ENCODE measurements at places on chromosomes 5 and 9.

GRCh38 chr5:123530728-123531127, 18.8 kb downstream of the CSNK1G3 start:
- DNase-seq = no peak

DNA sequence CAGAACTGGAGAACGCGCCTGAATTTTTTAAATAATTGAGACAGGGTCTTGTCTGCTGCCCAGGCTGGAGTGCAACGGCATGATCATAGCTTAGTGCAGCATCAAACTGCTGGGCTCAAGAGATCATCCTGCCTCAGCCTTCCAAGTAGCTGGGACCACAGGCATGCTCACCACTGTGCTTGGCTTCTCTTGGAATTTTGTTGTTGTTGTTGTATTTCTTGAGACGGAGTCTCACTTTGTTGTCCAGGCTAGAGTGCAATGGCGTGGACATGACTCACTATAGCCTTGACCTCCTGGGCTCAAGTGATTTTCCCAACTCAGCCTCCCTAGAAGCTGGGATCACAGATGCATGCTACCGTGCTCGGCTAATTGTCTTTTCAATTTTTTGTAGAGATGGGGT, 58.4 kb upstream of the DAB2IP start:
- DNase-seq = no peak

DNA sequence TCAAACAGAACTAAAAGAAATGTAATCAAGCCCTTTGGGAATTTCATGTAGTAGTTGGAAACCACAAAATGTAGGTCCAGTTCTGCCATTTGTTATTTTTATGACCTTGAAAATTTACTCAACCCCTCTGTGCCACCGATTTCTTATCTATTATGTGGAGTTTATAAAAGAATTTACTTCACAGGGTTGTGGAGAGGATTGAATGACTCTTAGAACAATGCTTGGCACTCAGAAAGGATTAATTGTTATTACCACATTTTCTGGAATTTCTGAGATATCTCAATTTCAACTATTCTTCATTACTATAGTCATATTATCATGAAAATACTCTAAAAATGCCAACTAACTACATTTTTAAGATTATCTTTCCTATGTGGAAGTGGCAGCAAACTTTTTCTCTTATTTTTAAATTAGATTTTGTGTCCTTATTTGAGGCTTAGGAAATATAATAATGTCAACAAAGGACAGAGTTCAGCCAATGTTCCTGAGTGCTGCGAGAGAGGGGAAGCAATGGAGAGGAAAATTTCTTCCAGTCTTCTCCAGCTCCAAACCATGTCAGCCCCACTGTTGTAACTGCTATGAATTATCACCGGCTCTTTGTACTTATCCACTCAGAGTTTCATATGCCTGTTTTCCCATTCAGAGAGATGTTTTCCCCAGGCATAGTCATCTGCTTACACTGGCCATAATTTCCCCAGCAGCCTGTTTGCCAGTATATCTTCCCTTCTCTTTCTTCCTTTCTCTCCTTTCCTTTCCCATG, 525.6 kb downstream of the SPATA31D1 start:
- DNase-seq = no peak

- no peak for DNase-seq
Measured at GRCh38 chr5:150144246-150144801, 11.3 kb downstream of the PDGFRB start.

DNA sequence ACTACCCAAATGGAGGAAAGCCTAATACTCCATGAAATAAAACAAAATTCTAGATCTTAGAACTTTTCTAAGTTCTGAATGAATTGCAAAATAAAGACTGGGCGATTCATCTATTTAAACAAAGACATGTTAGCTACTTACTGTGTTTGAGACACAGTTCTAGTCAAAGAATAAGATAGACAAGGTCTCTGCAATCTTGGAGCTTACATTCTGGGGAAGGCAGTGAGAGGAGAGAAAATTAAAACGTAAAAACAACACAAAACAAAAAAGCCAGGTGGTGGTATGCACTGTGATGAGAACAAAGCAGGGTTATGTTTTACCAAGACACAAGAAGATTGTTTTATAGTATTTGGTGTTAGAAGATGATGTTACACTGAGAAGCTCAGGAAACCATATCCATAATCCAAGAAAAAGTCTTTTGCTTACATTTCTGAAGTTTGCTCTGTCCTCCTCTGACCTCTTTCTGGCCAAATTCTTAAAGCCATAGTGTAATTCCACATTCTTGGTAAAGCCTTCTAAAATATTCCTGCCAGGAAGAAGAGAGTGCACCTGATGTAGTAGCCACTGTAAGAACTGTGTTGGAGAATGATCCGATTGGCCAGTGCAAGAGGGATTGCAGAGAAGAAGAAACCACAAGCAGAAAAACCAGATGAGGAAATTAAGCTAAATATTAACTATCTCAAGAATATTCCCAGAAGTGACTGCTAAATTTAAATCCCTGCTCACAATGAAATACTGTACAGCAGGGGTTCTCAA, 218.4 kb downstream of the PCSK1 start:
- no peak for DNase-seq

GRCh38 chr9:131395157-131396098, 1.5 kb downstream of the PRRC2B start:
- peak; percentile 91 for DNase-seq

GRCh38 chr9:126417043-126417442, 90.4 kb downstream of the MVB12B start:
- no peak for DNase-seq

DNA sequence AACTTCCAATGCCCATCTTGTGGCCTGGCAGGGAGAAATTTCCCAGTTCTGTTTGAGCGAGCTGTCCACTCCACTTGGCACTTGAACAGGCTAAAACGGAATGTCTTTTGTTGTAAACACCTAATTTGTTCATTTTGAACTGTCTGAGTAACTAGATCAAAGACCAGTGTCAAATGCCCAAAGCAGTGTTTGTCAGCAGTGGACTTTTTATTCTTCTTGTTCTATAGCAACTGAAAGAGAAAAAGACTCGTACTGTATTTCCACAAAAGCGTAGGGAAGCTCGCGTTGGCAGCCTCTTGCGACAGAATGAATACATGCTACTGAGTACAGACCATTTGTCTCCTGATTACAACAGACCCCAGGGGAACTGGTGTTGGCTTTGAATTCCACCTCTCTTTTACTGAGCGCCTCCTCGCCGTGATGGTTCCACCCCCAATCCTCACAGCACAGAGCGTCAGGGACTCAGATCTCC, 601.8 kb upstream of the ZNF608 start:
- DNase-seq = no peak

DNA sequence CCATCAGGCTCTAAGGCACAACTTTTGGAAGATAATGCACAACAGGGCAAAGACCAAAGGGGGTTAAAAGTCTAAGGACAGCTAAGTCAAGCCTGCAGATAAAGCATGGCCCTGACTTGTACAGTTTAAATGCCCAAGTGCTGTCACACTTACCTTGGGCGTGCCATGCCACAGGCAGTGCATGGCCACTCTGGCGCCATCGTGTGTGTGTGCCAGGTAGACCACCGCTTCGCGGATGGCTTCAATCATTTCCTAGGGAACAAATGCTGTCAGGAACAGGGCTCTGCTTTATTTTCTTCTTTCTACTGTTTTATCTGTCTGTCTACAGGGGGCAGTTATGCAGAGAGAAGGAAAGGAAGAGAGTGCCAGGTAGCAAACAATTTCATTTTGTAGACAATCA, 19.3 kb downstream of the PUM3 start:
- DNase-seq = no peak

- DNase-seq = no peak
Measured at GRCh38 chr5:150059623-150060022, 26.7 kb downstream of the CSF1R start.

- DNase-seq = no peak
Measured at GRCh38 chr9:104826911-104827310, 63.0 kb downstream of the NIPSNAP3B start.

DNA sequence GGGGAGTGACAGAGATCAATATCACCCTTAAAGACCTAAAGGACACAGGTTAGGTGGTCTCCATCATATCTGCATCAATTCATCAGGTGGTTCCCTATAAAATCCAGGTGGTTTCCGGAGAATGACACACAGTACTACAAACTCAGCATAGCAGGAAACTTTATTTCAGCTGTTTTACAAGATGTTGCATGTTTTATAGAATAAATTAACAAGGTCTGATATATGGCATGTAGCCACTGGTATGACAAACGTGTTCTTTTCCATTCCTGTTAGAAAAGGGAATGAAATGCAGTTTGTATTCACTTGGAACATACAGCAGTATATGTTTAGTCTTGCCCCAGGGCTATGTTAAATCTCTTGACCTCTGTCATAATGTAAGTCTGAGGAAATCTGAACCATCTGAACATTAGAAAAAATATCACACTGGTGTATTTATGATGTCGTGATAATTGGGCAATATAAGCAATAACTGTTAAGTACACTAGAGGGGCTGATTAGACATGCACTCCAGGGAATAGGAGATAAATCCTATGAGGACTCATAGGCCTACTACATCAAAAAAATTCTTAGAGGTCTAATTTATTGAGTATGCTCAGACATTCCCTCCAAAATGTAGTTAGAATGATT, 42.2 kb upstream of the TNFSF8 start:
- no peak for DNase-seq

GRCh38 chr9:114016101-114016500, 62.0 kb downstream of the AMBP start:
- DNase-seq = no peak

GRCh38 chr9:104416470-104416869, 87.6 kb upstream of the OR13F1 start:
- no peak for DNase-seq

DNA sequence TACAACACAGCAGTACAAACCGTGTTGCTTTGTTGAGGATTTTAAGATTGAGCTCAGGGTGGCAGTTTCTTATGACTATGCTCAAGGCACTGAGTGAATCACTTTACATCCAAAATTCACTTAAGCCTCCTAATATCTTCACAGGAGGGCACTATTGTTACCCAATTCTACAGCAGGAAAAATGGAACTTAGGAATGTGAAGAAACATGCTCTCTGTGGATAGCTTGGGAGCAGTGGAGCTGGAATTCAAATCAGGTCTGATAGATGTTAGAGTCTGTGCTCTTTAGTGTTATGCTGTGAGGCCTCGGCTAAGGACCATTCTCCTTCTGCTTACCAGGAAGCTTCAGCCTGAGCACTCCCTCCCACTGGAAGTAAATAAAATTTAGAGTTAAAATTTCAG, 18.7 kb upstream of the HMHB1 start:
- DNase-seq = no peak

DNA sequence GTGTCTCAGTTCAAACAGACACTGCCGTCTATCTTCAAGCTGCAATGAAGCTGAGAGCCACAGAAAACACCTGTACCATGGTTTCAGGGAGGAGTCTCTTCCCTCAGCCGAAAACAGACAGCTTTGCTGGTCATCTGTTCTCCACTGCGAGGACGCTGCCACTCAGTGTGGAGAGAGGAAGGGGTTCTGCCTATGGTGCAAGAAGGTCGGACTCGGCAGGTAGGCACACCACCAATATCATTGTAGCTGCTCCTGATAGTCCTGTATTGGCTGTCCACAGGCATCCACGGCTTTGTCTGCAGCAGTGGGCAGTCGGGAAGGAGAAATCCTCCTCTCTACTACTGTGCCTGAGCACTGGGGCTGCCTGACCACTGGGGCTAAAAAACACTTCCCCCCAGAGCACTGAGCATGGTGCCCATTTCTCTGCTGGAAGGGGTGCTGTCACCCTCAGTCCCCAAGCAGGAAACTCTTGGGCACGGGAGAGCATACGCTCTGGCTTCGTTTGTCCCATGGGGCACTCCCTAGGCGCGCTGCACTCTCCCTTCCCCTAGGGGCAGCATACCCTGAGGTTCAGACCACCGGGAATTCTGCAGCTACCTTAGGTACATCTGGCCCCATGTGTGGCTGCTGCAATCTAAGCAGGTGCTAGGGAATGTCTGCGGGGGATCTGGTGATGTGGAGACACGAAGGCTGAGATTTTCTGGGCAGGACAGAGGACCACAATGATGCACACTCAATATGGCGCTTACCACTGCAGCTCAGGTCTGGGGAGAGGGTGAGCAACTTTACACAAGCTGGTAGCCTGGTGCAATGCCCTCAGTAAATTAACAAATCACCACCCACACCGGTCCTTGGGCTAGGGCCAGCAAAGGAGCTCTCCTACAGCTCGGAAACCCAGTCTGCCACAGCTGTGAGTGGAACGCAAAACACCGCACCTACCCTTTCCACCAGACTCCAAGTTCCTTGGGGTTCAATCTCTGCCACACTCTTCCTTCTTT, 880.9 kb upstream of the SEMA6A start:
- no peak for DNase-seq

DNA sequence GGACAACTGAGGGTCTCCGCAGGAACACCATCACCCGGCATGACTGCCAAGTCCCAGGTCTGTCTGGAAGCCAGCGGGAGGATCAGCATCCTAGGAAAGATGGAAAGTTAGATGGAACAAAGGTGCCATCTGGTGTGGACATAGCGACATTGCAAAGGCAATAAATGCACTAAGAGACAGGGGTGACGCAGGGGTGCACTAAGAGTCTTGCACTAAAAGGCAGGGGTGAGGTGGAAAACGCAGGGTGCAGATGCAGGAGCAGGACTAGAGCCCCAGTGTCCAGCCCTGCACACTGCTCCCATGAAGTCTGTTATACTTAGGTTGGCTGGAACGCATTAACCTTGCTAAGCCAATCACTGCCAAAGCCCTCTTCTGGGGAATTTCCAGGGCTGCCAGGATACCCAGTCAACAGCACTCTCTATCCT, 15.5 kb downstream of the ATOX1 start:
- DNase-seq = no peak

GRCh38 chr9:68536876-68537615, 3.6 kb downstream of the TMEM252 start:
- DNase-seq = no peak

DNA sequence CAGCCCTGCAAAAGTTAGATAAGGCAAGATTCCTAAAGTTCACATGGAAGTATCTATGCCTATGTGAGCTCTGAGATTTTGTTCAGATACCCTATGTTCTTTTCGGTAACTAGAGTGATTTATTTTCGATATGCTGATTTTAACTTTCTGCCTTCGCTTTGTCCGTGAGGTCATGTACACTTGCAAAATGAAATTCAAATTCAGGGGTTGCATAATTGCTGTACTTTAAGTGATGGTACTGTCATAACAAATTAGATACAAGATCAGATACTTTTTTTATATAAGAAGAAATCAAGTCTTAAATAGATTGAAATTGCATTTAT, 350 bp upstream of the ECPAS start:
- DNase-seq = no peak

- DNase-seq = no peak
Measured at GRCh38 chr5:169934990-169935389, 45.3 kb downstream of the INSYN2B start.

GRCh38 chr5:34488984-34489383, 167.1 kb upstream of the RAI14 start:
- no peak for DNase-seq

- DNase-seq = no peak
Measured at GRCh38 chr9:22463205-22463604, 16.6 kb downstream of the DMRTA1 start.

DNA sequence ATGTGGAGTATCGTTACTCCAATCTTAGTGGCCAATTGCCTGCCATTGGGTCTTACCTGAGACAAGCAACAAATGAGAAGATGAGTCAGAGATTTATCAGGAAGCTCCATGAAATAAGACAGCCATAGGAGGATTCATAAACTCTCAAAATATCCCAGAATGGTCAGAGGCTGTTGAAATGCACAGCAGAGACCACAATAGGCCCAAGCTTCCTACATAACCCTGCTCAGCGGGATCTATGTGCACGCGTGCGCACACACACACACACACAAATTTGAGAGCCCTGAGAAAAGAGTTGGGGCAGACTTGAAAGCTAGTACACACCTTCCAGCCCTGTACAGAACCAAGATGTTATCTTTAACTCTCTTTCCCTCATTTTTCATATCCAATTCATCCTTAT, 9.8 kb downstream of the UIMC1 start:
- no peak for DNase-seq

GRCh38 chr9:69420611-69421270, 95.7 kb downstream of the ENTREP1 start:
- DNase-seq = no peak
